ENCODE measurements at places on chromosomes 7 and 10. TPM values are rescaled to one million over a fixed set of nuclear protein-coding genes. Genes with fewer than 3 reads are reported as not detected.

OSBPL3 gene
- total RNA-seq, result 54.9 TPM

ECHDC3 gene
- not detected for total RNA-seq

DNA sequence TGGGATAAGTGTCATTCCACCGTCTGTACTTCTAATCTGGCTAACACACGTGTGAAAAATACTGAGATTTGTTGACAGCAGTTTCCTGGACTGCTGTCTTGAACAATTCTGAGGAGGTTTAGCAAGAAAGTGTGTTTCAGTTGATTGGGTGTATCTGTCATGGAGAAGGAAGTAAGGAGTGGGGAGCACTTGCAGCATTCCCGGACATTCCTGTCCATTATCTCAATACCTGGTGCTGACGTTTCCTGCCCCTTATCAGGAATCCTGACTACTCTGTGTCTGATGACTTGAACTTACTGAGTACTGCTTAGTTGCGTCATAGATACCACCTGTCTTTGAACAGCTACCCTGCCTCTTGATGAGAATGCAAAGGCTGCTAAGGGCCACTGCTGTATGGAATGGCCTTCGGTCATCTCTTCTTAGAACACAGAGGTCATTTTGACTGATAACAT, 72.0 kb upstream of the VKORC1L1 start:
- no peak overlapping the region for H3K4me3 ChIP-seq
- no peak for DNase-seq
- H3K27me3 ChIP-seq, result no peaks in the 10 kb centered on the region
- peaks cover 10% of the 10 kb centered on the region for H3K4me1 ChIP-seq
- H3K27ac ChIP-seq, result no peak overlapping the region

- H3K36me3 ChIP-seq, result no peaks in the 10 kb centered on the region
- no peak overlapping the region for H3K4me3 ChIP-seq
- H3K4me1 ChIP-seq, result peaks cover 16% of the 10 kb centered on the region
- no peak for DNase-seq
- no peak overlapping the region for H3K27ac ChIP-seq
Measured at GRCh38 chr7:155209478-155210319, 88.0 kb upstream of the INSIG1 start.

GRCh38 chr10:21176934-21177480, 279.9 kb upstream of the NEBL start:
- H3K4me3 ChIP-seq, result no peak overlapping the region
- DNase-seq, result no peak
- H3K36me3 ChIP-seq, result no peaks in the 10 kb centered on the region
- no peaks in the 10 kb centered on the region for H3K4me1 ChIP-seq

GRCh38 chr10:4028027-4028471, 243.0 kb upstream of the KLF6 start:
- no peak overlapping the region for H3K27ac ChIP-seq
- no peaks in the 10 kb centered on the region for H3K36me3 ChIP-seq
- DNase-seq, result no peak

MSRB2 gene
- 6.2 TPM for total RNA-seq

GRCh38 chr10:22251751-22252223, 34.0 kb upstream of the EBLN1 start:
- H3K4me1 ChIP-seq, result peaks cover 16% of the 10 kb centered on the region
- H3K27ac ChIP-seq, result peak overlapping the region; percentile 100
- peaks cover 5% of the 10 kb centered on the region for H3K36me3 ChIP-seq
- DNase-seq, result peak; percentile 49

C10orf62 gene
- total RNA-seq, result not detected

ACTL6B gene
- not detected for total RNA-seq

ZPBP gene
- total RNA-seq, result not detected

DNA sequence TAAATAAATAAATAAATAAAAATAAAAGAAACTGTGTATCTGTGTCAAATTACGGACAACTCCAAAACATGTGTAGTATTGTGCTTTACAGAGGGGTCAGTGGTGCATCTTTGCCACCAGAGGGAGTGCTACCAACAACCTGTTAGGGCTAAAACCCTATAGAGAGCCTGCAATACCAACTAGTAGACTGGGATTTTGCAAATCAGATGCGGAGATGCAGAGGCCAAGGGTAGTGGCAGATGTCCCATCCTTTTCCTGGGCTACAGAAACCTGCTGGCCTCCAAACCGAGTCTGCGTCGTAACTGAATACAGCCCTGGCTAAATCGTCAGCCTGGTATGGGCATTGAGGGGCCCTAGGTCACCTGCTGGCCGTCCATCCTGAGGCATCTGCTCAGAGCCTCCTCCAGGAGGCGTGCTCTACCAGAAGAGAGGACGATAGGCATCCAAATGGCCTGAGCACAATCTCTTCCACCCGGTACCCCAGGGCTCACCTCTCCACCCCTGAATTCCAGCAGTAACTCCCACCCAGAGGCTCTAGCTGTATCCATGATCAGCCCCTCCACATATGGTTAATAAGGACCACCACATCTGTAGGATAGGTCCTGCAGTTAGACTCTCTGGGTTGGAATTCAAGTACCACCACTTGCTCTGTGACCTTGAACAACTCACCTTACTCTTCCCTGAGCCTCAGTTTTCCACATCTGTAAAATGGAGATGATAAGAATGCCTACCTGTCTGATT, 6.2 kb upstream of the RRP12 start:
- peaks cover 6% of the 10 kb centered on the region for H3K4me1 ChIP-seq
- peak overlapping the region; percentile 14 for H3K27ac ChIP-seq
- peak; percentile 46 for DNase-seq
- H3K36me3 ChIP-seq, result no peaks in the 10 kb centered on the region

NEURL1 gene
- 0.50 TPM for total RNA-seq

DNA sequence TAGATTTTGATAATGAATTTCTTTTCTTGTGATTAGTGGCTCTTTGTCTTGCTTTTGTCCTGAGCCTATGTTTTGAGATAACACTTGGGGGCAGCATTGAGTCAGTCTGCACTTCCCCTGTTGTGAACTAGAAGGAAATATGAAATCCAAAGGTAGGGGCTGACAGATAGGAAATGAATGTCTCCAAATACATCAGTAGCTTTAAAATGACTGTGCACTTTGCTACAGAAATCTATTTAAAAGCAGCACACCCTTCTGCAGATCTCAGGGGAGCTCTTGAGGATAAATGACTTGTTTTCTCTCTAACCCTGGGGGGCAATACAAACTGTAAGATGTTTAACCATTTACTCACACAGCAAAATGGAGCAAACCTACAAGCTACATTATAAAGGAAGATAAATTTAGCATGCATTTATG, 176.0 kb upstream of the MYO3A start:
- DNase-seq, result no peak
- no peaks in the 10 kb centered on the region for H3K27me3 ChIP-seq
- H3K4me3 ChIP-seq, result no peak overlapping the region

GRCh38 chr10:103736763-103737162, 118.6 kb downstream of the SH3PXD2A start:
- H3K4me1 ChIP-seq, result peaks cover 10% of the 10 kb centered on the region
- no peaks in the 10 kb centered on the region for H3K36me3 ChIP-seq
- H3K27ac ChIP-seq, result no peak overlapping the region
- no peak for DNase-seq

GRCh38 chr10:43904844-43905243, 256.2 kb upstream of the ZNF32 start:
- H3K4me1 ChIP-seq, result no peaks in the 10 kb centered on the region
- H3K27ac ChIP-seq, result no peak overlapping the region
- no peaks in the 10 kb centered on the region for H3K36me3 ChIP-seq
- H3K4me3 ChIP-seq, result no peak overlapping the region
- H3K27me3 ChIP-seq, result peaks cover 10% of the 10 kb centered on the region
- no peak for DNase-seq

DNA sequence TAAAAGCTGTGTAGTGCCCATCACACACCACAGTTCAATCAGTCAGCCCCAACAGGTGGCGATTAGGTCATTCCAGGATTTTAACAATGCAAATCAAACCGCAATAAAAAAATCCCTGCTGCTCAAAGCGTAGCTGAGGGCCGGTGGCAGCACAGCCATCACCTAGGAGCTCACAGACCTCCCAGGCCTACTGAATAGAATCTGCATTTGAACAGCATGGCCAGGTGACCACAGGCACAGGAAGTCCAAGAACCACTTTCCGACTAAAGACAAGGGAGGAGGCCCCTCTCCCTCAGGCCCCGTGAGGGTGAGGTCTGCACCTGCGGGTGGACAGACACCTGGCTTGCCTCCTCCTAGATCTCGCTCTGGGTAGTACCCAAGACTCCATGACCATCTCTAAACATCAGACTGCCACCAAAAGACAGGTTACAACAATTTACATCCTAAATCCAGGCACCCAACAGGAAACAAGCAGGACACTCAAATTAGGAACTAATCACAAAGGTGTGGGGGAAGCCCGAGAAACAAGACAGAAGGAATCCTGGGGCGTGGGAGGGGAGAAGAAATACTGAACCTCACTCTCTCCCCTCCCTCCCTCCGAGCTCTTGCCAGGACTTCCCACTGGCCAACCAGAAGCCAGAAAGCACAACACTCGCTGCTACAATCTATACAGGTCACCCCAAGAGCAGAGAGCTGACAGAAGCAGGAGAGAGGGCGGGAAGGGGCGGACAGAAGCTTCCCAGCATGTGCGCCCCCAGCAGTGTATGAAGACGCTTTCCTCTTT, 19.2 kb downstream of the GNA12 start:
- H3K4me3 ChIP-seq, result no peak overlapping the region
- no peak for DNase-seq
- no peaks in the 10 kb centered on the region for H3K27me3 ChIP-seq
- peaks cover 3% of the 10 kb centered on the region for H3K36me3 ChIP-seq
- H3K27ac ChIP-seq, result peak overlapping the region; percentile 59
- peaks cover 32% of the 10 kb centered on the region for H3K4me1 ChIP-seq

- H3K36me3 ChIP-seq, result no peaks in the 10 kb centered on the region
- H3K4me1 ChIP-seq, result no peaks in the 10 kb centered on the region
- no peak for DNase-seq
Measured at GRCh38 chr10:8913720-8914119, 859.2 kb downstream of the GATA3 start.

RET gene
- total RNA-seq, result 0.34 TPM

DNA sequence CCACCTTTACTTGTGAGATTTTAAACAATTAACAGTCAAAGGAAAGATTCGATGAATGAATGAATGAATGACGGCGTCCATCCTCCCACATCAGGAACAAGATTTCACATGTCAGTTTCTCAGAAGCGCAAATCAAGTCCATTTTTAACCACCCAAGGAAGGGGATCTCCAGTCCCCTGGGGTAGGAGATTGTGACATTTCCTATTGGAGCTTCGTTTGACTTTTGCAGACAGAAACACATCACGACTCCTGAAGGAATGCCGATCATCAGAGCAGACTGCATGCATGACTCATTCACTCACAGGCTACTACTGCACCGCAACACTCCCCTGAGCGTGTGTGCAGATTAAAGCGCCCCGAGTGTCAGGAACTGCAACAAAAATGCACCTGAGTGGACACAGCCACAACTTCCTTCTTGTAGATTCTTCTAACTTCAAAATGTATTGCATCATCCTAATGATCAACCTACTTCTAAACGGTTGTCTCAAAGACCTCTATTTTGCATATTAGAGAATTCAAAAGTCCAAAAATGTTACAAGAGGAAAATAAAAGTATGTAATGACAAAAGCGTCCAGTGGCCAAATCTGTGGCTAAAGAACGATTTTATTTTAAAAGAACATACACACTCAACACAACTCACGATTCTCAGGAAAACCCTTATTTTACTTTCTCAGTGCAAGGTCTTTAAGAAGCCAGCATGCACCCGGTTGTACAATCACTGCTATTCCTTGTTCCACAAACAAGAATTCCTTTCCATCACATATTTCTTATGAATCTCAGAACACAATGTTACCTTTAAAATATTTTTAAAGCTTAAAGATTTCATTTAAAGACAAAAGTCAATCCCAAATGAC, 172.6 kb downstream of the FAM107B start:
- peak; percentile 25 for DNase-seq
- peak overlapping the region; percentile 96 for H3K27ac ChIP-seq

ARHGEF5 gene
- total RNA-seq, result 12.4 TPM

GRCh38 chr7:81501220-81501619, 268.6 kb downstream of the HGF start:
- H3K27me3 ChIP-seq, result no peaks in the 10 kb centered on the region
- no peak overlapping the region for H3K4me3 ChIP-seq
- H3K4me1 ChIP-seq, result no peaks in the 10 kb centered on the region
- DNase-seq, result no peak
- no peaks in the 10 kb centered on the region for H3K36me3 ChIP-seq

DNA sequence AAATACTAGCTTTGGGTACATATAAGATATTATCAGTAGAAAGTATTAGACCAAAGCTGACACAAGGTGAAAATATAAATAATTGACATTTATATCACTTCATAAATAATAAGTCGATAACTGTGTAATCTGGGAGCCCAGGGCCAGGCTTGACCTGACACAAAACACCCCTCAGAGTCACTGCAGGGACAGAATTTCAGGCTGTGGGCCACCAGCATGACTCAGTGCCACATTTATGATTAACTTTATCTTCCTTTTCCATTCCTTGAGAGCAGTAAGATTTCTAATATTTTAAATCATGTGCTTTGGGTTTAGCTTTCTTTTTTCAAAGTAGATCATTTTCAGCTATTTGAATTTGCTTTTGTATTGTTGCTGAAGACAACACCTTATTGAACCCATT, 102.9 kb upstream of the NFE2L3 start:
- peaks cover 3% of the 10 kb centered on the region for H3K36me3 ChIP-seq
- DNase-seq, result no peak
- H3K4me1 ChIP-seq, result no peaks in the 10 kb centered on the region
- H3K27me3 ChIP-seq, result peaks cover 48% of the 10 kb centered on the region
- no peak overlapping the region for H3K4me3 ChIP-seq
- no peak overlapping the region for H3K27ac ChIP-seq

Measured in T-helper 17 cell (primary cell).